ENCODE measurements at places on chromosomes 11 and 22. TPM values are rescaled to one million over a fixed set of nuclear protein-coding genes. Genes with fewer than 3 reads are reported as not detected.

- no peak overlapping the region for H3K4me3 ChIP-seq
- no peak for DNase-seq
- no peaks in the 10 kb centered on the region for H3K36me3 ChIP-seq
- H3K27ac ChIP-seq: no peak overlapping the region
- H3K27me3 ChIP-seq: no peaks in the 10 kb centered on the region
Measured at GRCh38 chr22:40204321-40205116, 26.8 kb downstream of the TNRC6B start.

- peaks cover 16% of the 10 kb centered on the region for H3K36me3 ChIP-seq
- H3K27ac ChIP-seq: peak overlapping the region; percentile 84
- H3K27me3 ChIP-seq: no peaks in the 10 kb centered on the region
- H3K4me3 ChIP-seq: peak overlapping the region; percentile 59
- DNase-seq: no peak
Measured at GRCh38 chr11:47258317-47258902, 614 bp downstream of the NR1H3 start.

DNA sequence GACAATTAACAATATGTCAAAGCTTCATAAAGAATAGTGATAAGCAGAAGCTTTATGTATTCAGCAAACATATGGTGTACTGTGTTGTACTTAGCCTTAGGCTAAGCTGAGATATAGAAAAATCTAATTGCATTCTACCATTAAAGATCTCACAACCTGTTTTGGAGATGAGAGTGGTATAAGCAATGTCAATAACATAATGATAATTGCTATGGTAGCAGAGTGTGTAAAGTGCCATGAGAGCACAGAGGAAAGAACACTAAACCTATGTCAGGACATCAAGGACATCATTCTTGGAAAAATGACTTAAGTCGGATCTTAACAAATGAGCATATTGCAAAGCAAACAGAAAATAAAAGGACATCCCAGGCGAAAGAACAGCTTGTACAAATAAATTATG is 28.6 kb upstream of the ANGPTL5 start:
- H3K27ac ChIP-seq: no peak overlapping the region
- no peaks in the 10 kb centered on the region for H3K27me3 ChIP-seq
- H3K36me3 ChIP-seq: no peaks in the 10 kb centered on the region
- H3K4me3 ChIP-seq: no peak overlapping the region

- H3K4me3 ChIP-seq: no peak overlapping the region
- H3K36me3 ChIP-seq: no peaks in the 10 kb centered on the region
- DNase-seq: no peak
- no peaks in the 10 kb centered on the region for H3K27me3 ChIP-seq
Measured at GRCh38 chr11:115201111-115201792, 303.0 kb downstream of the CADM1 start.

GRCh38 chr11:96074551-96075310 is 150.8 kb upstream of the MTMR2 start:
- no peaks in the 10 kb centered on the region for H3K27me3 ChIP-seq
- no peak overlapping the region for H3K27ac ChIP-seq
- H3K36me3 ChIP-seq: no peaks in the 10 kb centered on the region
- no peaks in the 10 kb centered on the region for H3K4me1 ChIP-seq
- no peak for DNase-seq

OSBP gene
- total RNA-seq: 44.9 TPM

DNA sequence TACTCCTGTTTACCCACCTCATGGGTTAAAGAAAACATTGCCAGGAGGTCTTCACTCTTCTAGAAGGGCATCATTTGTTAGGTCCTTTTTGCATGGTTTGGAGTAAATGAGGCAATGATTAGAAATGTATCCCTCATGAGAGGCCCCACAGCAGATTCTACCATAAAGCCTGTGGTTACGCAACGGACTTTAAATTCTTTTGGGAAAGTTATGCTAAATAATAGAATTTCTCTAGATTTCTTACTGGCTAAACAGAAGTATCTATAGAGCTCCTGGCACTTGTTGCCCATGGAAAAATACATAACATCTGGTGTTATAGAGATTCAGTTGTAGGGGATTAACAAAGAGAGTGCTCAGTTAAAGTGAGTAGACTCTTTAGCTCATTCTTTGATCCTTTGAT is 15.1 kb upstream of the ATXN10 start:
- no peak overlapping the region for H3K4me3 ChIP-seq
- DNase-seq: no peak
- H3K4me1 ChIP-seq: no peaks in the 10 kb centered on the region
- H3K27ac ChIP-seq: no peak overlapping the region
- no peaks in the 10 kb centered on the region for H3K27me3 ChIP-seq

GRCh38 chr11:125935618-125936199 is 10.1 kb upstream of the VSIG10L2 start:
- H3K36me3 ChIP-seq: no peaks in the 10 kb centered on the region
- H3K27ac ChIP-seq: no peak overlapping the region
- H3K27me3 ChIP-seq: no peaks in the 10 kb centered on the region

EWSR1 gene
- total RNA-seq: 95.3 TPM

LZTR1 gene
- total RNA-seq: 33.3 TPM

DNA sequence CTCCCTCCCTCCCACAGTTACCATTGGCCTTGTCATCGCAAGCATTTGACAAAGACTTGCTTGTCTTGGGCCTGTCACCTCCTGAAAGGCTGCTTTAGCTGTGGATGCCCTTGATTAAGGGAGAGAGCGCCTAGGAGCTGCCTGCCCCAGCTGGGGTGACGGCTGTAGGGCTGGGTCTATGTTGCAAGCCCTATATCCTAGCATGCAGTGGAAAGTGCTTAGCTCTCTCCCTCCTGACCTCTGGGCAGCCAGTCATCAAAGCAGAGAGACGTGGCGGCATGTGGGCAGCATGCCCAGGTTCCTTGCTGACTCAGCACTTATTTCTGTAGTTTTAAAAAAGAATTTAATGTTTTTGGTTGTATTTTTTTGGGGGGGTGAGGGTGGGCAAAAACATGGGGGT is 75.9 kb downstream of the BARX2 start:
- no peak for DNase-seq
- no peaks in the 10 kb centered on the region for H3K4me1 ChIP-seq
- no peaks in the 10 kb centered on the region for H3K27me3 ChIP-seq

- no peaks in the 10 kb centered on the region for H3K4me1 ChIP-seq
- no peak overlapping the region for H3K27ac ChIP-seq
- no peaks in the 10 kb centered on the region for H3K27me3 ChIP-seq
- no peaks in the 10 kb centered on the region for H3K36me3 ChIP-seq
- no peak for DNase-seq
Measured at GRCh38 chr11:64048042-64048854, 12.5 kb downstream of the FLRT1 start.

GRIA4 gene
- 0.24 TPM for total RNA-seq

DNA sequence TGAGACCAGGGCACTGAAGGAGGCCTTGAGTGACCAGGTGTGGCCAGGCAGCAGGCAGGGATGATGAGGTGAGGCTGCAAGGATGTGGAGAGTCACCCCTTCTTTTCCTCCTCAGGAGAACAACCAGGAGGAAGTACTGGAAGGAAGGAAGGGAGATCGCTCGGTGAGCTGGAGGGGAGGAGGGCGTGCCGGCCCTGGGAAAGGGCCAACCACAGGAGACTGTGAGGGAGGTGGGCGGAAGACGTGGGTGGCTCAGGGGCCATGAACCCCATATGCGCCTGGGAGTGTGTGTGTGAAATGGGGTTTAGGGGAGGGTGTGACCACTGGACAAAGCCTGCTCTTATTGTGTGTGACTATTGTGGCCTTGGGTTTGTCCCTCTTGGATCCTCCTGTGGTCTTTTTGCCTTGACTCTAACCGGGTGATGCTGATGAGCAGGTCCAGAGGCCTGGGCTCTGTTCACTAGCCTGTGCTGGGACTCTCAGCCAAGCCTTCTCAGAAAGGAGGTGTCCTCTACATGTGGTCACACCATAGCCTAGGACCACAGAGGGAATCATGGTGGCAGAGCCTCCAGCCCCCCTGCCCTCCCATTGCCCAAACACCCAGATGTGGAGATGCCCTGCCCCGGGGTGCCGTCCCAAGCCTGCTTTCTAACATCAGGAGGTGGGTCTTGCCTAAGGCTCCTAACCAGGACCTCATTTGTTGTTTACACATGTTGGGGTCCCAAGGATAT is 41.3 kb upstream of the TUB start:
- H3K4me1 ChIP-seq: no peaks in the 10 kb centered on the region
- H3K27me3 ChIP-seq: no peaks in the 10 kb centered on the region
- H3K4me3 ChIP-seq: no peak overlapping the region
- DNase-seq: no peak
- no peaks in the 10 kb centered on the region for H3K36me3 ChIP-seq

SAA2 gene
- total RNA-seq: 19,755 TPM

LRRN4CL gene
- not detected for total RNA-seq

FGF3 gene
- not detected for total RNA-seq

DNA sequence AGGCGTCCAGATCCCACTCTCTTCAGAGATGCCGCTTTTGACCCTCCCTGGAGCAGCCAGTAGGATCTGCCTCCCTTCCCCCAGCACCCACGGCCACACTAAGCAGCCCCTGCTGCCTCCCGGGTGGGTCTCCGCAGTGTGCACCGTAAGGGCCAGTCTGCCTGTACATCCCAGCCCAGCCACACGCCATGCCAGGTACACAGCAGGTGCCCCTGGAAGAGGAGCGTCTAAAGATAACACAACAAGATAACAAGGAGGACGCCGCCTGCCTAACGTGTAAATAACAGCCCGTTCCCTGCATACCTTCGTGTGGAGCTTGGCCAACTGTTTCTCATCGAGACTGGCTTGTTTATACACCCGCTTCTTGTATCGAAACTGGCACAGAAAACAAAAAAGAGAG is 139.4 kb downstream of the SHANK2 start:
- no peak overlapping the region for H3K4me3 ChIP-seq
- H3K4me1 ChIP-seq: no peaks in the 10 kb centered on the region
- H3K27me3 ChIP-seq: no peaks in the 10 kb centered on the region
- no peak overlapping the region for H3K27ac ChIP-seq
- no peaks in the 10 kb centered on the region for H3K36me3 ChIP-seq
- DNase-seq: peak; percentile 36

RAB30 gene
- 6.4 TPM for total RNA-seq

Measured in right lobe of liver (tissue), 6 donors.